Kidney epithelial cell (primary cell): ENCODE measurements at places on chromosomes 2 and 18.

DNA sequence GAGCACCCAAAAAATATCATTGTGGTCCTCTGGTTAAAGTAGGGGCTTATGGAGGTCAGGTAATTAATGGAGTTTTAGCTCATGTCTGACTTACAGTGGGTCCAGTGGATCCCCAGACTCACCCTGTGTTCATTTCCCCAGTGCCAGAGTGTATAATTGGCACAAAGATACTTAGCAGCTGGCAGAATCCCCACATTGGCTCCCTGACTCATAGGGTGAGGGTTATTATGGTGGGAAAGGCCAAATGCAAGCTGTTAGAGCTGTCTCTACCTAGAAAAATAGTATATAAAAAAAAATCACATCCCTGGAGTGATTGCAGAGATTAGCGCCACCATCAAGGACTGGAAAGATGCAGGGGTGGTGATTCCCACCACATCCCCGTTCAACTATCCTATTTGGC is 1067.6 kb upstream of the ACVR2A start:
- DNase-seq: no peak

GRCh38 chr18:10398571-10398970 is 55.9 kb upstream of the APCDD1 start:
- no peak for DNase-seq

GRCh38 chr18:22509423-22509822 is 91.7 kb upstream of the CTAGE1 start:
- no peak for DNase-seq

GRCh38 chr2:36708041-36708741 is 11.7 kb downstream of the VIT start:
- no peak for DNase-seq

DNA sequence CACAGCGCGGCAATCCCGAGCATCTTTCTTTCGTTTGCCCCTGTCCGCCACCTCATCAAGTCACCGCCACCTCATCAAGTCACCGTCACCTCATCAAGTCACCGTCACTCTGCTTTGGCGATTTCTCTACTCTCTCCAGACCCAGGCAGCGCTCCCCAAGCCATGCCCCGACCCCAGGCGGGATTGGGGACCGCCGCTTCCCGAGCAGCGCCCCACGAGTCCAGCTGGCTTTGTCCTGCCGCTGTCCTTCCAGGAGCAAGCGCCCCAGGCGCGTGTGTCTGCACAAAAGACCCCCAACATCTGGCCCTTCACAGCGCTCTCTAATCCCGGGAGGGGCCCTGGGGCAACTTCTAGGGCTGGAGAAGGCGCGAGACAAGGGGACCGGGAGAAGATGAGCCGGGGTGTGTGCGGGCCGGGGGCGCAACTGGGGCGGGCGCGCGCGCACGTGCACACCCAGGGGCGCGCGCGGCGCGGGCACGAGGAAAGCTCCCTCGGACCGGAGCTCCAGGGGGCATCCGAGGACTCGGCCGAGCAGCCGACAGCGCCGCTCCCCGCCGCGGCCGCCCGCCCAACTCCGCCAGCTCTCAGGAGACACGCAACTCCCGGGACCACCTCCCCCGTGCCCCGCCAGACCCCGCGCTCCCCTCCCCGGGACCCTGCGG is 633 bp upstream of the RNF152 start:
- DNase-seq: no peak

DNA sequence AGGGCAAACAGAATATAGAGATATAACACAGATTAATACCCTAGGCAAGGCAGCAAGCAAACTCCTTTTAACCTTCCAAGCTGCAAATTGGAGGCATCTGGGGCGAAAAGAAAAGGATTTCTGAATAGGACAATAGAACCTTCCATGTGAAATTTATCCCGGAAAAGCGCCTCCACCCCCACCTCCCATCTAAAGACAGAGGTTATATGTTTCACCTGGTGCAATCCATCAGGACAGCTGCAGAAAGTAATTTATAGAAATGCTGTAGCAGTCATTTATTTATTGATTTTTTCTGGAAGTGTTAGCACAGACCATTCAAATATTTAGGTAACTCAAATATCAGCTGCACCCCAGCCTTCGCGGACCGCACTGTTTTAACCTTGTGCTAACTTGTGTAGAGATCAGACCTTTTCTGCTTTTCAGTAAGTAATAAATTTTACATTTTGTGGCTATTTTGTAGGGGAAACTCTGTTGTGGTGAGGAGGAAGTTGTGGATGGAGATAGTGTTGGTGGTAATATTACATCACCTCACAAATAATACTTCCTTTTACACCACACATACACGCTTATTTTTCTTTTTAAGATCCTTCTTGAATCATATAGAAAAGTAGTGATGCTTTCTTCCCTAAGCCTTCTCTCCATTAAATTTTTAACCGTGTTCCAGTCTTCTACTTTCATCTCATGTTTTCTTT is 919.3 kb upstream of the CDH2 start:
- DNase-seq: no peak

- no peak for DNase-seq
Observed at GRCh38 chr2:170238776-170239175, 60.8 kb downstream of the MYO3B start.
